B cell (primary cell): ENCODE measurements at places on chromosomes 16 and 17. TPM values are rescaled to one million over a fixed set of nuclear protein-coding genes. Genes with fewer than 3 reads are reported as not detected.

APOBR gene
- total RNA-seq = 2.6 and 2.9 TPM in 2 replicates

IRX6 gene
- 0.15 TPM in 2 replicates for total RNA-seq

IKZF3 gene
- 178 and 187 TPM in 2 replicates for total RNA-seq

G6PC1 gene
- total RNA-seq = not detected in 2 replicates

ABHD15 gene
- total RNA-seq = 44.1 and 44.8 TPM in 2 replicates

KRT23 gene
- not detected in 2 replicates for total RNA-seq

PERCC1 gene
- total RNA-seq = 0.34 and 0.64 TPM in 2 replicates

CLEC18B gene
- total RNA-seq = 0.68 and 1.6 TPM in 2 replicates

KRT24 gene
- total RNA-seq = not detected in 2 replicates

ABCA9 gene
- total RNA-seq = 0.29 and 0.91 TPM in 2 replicates

MT1G gene
- total RNA-seq = not detected in 2 replicates

IL34 gene
- total RNA-seq = not detected in 2 replicates

KRT16 gene
- total RNA-seq = not detected in 2 replicates

TBC1D3K gene
- total RNA-seq = not detected in 2 replicates

MAZ gene
- 189 and 198 TPM in 2 replicates for total RNA-seq

ENO3 gene
- total RNA-seq = 32.5 and 34.8 TPM in 2 replicates

ANKS4B gene
- total RNA-seq = not detected in 2 replicates

CACNA1G gene
- total RNA-seq = 0.05 and 0.12 TPM in 2 replicates

EPX gene
- total RNA-seq = not detected in 2 replicates

MPP3 gene
- total RNA-seq = not detected in 2 replicates

TMEM92 gene
- total RNA-seq = not detected in 2 replicates
